ENCODE measurements at places on chromosomes 3 and 15.

DNA sequence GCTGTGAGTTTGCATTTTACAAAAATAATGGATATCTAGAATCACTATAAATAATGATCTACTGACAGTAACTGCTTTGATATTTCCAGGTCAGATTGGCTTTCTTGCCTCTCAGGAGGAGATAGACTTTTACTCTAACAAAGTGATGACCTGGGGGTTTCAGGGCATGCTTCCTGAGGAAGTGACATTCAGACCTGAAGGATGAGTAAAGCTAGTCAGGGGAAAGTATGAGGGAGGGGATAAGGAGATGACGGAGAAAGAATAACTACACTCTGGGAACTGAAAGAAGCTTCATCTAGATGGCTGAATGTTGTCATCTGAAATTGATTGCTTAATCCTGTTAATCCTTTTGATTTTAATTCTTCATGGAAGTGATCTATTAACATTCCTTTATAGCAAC lies 32.2 kb downstream of the ARMC8 start:
- no peak for DNase-seq

DNA sequence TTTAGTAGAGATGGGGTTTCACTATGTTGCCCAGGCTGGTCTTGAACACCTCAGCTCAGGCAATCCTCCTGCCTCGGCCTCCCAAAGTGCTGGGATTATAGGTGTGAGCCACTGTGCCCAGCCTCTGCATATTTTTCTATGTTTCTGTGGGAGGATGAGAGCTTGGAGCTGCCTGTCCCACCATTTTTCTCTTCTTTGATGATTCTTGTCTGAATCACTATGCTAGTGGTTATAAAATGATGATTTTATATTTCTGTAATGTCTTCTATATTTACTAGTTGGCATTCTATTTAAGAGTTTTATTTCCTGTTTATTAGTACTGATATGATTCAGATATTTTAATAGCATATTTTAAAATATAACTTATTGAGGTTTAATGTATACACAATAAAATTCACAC lies 69.7 kb downstream of the CHCHD6 start:
- DNase-seq = no peak

DNA sequence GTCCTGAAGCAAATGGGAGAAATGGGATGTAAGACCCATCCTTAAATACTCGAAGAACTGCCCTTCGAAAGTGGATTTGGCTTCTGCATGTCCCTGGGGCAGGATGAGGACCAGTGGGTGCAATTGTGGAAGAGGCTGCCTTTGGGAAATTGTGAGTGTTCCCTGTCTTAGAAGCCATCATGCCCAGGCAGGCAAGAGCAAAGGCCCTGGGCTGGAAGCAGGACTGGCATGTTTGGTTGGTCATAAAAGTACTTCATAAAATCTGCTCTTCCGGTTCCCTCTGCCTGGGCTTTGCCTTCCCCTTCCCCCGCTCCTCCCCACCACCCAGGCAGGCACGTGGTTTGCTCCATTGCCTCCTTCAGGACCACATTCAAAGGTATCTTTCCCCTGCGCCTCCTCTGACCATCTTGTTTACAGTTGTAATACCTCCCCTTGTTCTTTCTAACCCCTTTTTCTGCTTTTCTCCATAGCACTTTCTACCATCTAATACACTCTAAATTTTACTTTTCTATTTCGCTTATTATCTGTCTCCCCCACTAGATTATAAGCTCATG lies 8.3 kb downstream of the MINAR1 start:
- no peak for DNase-seq

DNA sequence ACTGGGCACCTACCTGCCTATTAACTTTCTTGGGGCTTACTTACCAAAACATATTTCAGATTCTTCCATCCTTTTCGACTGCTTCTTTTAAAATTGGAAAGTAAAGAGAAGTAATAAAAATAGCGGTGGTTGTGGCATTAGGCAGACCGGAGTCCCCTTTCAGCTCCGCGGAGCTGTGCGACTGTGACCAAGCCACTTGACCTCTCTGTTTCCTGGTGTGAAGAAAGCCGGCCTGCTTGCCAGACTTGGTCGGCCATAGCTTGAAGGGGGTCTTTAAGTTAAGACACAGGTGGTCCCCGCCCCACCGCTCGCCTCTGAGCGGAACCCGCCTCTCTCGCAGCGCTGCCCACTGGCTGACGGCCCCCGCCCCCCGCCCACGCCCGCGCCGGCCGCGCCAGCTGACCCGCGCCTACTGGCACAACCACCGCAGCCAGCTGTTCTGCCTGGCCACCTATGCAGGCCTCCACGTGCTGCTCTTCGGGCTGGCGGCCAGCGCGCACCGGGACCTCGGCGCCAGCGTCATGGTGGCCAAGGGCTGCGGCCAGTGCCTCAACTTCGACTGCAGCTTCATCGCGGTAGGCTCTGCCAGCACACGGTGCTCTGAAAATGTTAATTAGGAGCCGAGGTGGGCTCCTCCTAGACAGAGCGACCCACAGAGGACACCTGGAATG lies 18.3 kb downstream of the NOX5 start:
- DNase-seq = no peak

GRCh38 chr3:40207796-40208195 lies 101.7 kb upstream of the EIF1B start:
- no peak for DNase-seq

DNA sequence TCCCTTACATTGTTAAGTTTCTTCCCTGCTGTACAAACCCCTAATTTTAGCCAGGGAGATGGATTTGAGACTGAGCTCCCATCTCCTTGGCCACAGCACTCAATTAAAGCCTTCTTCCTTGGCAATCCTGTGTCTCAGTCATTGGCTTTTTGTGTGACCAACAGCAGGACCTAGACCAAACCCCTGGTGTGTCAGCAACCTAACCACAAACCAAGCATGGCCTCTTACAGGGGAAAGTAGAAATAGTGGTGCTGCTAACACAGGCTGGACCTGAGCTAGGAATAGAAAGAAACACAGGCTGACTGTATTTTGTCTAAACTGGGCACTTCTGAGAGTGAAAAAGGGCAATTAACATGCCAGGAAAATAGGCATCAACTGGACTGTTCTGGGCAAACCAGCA lies 37.9 kb downstream of the PPCDC start:
- DNase-seq = peak; percentile 5

- DNase-seq = peak; percentile 22
Measured at GRCh38 chr3:15629860-15630597, 28.5 kb downstream of the BTD start.

DNA sequence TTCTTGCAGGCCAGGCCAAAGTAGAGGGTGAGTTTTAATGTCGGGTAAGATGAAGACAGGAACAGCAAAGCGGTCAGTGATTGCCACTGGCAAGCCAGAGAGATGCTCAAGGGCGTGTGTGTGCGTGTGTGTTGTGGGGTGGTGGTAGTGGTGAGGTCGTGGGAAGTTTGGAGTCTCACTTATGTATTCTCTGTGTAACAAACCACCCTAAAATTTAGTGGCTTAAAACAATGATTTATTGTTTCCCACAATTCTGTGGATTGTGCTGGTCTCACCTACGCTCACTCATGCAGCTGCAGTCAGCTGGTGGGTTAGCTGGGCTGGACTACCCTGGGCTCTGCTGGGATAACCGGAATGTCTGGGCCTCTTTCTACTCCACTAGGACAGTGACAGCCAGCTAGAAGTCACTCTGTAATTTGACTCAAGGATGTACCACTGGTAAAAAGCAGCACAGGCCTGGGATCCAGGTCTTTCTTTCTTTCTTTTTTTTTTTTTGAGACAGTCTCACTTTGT lies 50.9 kb upstream of the BHLHE40 start:
- DNase-seq = no peak

- no peak for DNase-seq
Measured at GRCh38 chr3:48598323-48599076, 3.4 kb upstream of the COL7A1 start.

GRCh38 chr3:136612512-136612911 lies 139.7 kb downstream of the STAG1 start:
- no peak for DNase-seq

- DNase-seq = no peak
Measured at GRCh38 chr3:173548261-173548660, 150.7 kb downstream of the NLGN1 start.

DNA sequence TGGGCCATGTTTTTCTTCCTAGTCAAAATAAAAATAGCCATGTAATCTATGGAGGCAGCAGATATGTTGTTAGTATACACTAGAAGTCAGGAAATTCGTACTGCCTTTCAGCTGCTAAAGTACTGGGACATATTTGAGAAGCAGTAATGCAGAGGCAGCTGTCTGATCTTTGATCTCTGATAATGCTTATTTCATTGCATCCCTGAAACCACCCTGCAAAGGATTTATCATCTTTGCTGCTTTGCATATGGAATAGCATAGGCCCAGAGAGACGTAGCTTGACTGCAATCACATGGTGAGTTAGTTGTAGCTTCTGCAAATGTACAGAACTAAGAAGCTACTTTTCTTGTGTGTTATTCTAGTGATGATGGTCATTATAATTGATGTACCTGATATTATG lies 52.4 kb downstream of the RBM6 start:
- DNase-seq = no peak

- DNase-seq = no peak
Measured at GRCh38 chr3:184756151-184757021, 44.5 kb upstream of the MAGEF1 start.

GRCh38 chr3:108208831-108209230 lies 13.4 kb downstream of the IFT57 start:
- no peak for DNase-seq

GRCh38 chr15:56960116-56960515 lies 41.7 kb downstream of the TCF12 start:
- no peak for DNase-seq

DNA sequence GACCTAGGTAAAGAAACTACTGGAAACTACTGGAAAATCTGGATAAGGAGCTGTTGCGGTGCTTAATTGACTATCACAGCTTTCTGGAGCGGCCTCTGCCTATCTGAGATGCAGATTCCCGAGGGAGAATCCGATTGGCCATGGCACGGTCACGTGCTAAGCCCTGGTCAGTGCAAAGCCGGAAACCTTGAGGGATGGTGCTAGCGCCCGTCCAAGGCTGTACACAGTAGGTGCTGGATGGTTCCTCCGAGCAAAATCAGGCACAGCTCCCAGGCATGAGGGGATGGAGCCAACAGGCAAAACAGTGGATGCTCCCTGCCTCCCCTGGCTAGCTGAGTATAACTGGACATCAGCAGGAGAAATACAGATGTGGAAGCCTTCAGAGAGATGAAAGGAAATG lies 238.7 kb upstream of the HES1 start:
- no peak for DNase-seq

DNA sequence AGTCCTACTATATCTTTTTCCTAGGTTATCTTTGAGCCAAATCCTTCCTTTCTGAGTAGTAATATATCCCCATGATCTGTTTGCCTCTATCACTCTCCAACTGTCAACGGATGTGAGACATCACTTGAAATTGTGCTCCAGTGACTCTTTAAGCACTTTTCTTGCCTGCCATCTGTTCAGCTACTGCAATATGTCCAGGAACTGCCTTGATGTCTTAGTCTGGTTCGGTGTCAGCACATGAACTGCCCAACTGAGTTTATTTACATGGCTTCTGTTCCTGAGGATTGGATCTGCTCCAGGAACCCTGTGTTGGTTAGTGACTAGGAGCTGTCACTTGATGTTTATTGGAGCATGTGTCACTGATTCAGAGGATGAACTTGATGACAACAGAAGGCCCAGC lies 116.5 kb downstream of the SLC9A9 start:
- no peak for DNase-seq

DNA sequence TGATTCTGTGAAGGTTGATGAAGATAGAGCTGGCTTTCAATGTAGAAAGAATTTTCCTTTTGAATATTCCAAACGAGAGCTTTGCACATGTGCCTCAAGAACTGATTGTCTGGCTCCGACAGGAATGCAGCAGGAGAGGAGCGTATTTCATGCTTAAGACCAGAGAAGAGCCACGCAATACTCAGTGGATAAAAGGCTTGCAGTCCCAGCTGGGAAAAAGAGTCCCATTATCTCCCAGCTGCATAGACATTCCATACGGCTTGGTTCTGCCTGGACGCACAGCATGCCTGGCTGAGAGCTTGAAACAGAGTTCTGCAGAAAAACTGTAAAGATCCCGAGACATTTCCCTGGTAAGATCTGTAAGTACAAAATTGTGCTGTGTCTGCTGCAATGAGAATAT lies at the start of gene CNTN6:
TSS of gene CNTN6 (plus strand) at position 254 of the 400 bp plus-strand sequence. CDS start 54,985 bp downstream, outside the sequence.
- DNase-seq = no peak

GRCh38 chr15:70258369-70259027 lies 160.8 kb upstream of the TLE3 start:
- DNase-seq = no peak

DNA sequence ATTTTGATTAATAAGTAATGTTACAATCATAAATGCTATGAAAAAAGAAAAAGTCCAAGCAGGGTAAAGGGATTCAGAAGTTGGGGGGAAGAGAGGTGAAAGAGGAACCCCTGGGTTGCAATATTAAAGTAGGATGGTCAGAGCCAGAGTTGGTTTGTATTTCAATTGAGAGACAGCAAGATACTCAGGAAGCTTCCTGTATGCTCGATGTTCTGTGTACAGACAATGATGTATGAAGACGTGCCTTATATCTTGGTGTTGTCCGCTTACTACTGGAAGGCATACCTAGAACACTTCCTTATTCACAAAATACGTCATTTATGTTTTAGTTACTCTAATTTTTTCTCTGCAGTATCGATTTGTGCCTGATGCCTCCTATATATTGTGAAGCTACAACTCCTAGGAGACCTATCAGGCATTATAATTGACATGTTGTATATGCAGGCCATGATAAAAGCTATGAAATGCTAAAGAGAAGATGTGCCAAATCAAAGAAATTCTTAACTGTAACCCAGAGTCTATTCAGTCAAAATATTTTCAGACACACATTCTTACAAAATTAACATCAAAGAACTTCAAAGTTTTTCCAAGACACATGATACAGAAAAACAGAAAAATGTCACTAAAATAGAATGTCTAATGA lies 87.5 kb downstream of the TBL1XR1 start:
- DNase-seq = no peak
